CD4-positive, CD25-positive, alpha-beta regulatory T cell (primary cell): ENCODE measurements at places on chromosomes 4 and X.

GRCh38 chr4:83604321-83604720 lies 68.4 kb downstream of the GPAT3 start:
- no peak for DNase-seq

DNA sequence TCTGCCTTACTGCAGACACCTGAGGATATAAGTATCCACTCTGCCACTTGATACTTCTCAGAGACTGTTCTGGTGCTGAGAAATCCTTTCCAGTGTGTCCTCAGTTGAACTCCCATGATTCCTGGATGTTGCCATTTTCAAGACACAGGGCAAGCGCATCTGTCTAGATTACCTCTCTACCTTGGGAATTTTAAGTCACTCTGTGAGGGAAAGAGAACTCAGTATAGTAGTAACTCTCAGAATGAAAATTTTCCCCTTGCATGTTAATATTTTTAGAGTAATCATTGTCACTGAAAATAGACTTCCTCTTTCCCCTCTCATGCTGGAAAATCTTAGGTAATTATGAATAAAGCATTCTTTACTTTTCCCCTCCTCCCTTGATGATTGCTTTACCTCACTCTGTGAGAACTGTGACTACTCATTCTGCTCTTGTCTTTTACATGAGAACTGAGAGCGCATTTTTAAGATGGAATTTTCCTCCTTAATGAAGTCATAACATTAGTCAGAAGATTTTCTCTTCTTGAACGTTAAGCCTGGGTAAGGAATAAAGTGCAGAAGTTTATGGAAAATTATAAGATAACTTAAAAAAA lies 45.0 kb downstream of the TET2 start:
- DNase-seq, result no peak

- DNase-seq, result no peak
Observed at GRCh38 chrX:153934148-153934761, 582 bp downstream of the NAA10 start.

DNA sequence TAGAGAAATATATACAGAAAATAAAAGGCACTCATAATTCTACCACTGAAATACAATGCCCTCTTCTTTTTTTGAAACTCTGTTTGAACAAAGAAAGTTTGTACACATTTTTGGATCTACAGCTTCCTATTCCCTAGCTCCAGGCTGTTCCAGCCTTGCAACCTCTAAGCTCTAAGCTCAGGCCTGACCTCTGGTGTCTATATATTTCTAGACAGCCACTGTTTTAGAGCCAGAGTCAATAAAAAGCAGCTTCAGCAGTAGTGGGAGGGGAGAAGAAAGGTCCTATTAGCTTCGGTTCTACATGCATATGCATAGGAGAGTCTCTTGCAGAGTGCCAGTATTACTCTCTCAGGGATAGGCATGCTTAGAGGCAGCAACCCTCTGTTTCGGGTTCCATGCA lies 39.7 kb downstream of the CLDN2 start:
- DNase-seq, result no peak

- DNase-seq, result no peak
Observed at GRCh38 chr4:71607780-71608677, 175.8 kb downstream of the GC start.
